ENCODE measurements at places on chromosomes 5 and 9.
A peak's percentile ranks its signal among the peaks of the same experiment; 100 is the strongest.

GRCh38 chr5:129118405-129118804 is 23.9 kb downstream of the ISOC1 start:
- no peak for DNase-seq

DNA sequence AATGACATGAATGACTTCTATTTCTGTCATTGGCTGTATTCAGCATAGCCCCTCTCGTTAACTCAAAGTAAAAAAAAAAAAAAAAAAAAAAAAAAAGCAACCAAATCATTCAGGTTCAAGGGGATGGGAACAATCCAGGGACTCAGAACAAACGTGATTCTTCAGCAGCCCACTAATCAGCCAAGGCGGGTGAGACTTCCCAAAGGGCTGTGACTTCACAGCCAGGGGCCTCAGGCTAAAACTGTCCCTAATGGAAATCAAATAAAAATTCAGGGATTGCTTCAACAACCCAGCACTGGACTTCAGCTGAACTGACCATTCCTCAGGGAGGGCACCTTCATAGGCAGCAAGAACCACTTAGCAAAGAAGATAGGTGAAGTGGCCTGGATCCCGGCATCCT is 86.2 kb upstream of the FAM169A start:
- DNase-seq, result no peak

DNA sequence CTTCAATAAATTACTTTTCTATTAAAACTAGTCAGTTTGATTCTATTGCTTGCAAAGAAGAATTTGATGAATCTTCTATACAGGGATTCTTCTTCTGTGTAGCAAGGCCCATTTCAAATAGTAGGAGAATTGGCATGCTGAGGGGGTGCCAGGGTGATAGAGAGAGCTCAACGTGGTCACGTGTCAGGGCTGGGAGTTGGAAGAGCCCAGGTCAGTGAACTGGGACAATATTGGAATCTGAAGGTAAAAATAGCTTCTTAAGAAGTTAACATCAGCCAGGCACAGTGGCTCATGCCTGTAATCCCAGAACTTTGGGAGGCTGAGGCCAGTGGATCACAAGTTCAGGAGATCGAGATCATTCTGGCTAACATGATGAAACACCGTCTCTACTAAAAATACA is 64.1 kb upstream of the TLE1 start:
- DNase-seq, result no peak

DNA sequence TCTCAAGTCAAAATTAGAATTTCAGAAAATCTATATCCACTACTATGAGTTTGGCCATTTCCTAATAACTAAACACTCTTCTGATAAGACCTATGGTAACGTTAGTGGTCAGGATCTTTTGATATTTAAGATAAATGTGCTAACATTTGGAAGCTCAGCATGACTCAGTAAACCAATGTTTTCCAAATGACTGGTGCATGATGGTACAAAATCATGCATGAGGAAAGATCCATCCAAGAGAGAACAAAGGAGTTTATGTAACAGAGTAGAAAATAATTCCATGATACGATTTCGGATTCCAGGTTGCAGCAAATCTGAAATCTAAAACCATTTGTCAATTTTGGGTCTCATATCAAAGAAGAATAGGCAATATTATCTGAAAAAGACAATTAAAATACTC is 279.2 kb downstream of the NSG2 start:
- no peak for DNase-seq

DNA sequence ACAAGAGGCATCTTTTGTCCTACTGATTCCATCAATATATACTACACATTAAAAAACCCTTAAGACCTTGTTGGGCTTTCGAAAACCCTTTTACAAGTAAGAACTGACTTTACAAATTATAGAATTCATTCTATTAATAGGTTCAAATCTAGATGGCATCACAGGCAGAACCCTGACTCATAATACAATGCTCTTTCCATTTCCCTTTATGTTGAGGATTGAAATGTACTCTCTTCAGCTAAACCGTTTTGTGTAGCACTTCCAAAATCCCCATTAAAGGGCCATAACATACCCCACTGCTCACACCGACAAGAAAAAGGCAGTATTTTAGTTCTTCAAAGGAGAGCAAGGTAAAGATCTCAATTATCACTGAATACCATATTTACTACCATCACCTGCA is 11.2 kb downstream of the CSNK1A1 start:
- no peak for DNase-seq

DNA sequence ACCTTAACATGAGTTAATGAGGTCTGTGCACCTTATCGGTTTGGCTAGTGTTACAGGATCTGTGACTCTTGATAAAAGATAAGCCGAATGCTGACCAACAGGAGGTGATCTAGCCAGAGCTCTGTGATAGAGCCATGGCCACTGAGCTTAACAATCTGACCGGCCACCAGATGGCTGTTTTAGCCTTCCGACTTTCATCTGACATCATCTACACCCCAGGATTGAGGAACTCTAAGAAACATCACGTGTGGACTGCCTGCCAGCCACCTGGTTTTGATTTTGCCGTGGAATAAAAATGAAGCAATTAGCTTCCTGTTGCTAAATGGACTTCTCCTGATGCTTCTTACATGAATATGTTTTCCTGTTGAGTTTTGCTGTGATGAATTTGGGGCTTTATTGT is 281.3 kb downstream of the CEMIP2 start:
- no peak for DNase-seq

DNA sequence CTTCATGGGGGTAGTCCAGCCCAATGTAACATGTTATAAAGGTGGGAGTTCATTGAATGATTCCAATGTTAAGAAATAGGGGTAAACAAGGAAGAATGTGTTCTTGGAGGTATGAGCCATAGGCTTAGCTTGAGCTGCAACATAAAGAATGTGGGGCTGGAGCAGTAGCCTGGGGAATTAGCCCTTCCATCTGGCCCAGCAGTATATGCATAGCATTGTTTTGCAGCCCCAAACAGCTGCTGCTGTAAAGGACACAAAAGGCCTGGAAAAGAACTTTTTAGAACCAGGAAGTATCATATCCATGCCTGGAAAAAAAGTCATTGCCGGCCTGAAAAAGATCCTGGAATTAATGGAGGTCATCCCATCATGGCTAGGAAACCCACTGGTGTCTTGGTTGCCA is 55.8 kb upstream of the SMARCA2 start:
- DNase-seq, result no peak

GRCh38 chr9:112009656-112010055 is 113.0 kb downstream of the UGCG start:
- DNase-seq, result no peak

GRCh38 chr9:130371196-130371966 is 73.4 kb upstream of the ASS1 start:
- no peak for DNase-seq

DNA sequence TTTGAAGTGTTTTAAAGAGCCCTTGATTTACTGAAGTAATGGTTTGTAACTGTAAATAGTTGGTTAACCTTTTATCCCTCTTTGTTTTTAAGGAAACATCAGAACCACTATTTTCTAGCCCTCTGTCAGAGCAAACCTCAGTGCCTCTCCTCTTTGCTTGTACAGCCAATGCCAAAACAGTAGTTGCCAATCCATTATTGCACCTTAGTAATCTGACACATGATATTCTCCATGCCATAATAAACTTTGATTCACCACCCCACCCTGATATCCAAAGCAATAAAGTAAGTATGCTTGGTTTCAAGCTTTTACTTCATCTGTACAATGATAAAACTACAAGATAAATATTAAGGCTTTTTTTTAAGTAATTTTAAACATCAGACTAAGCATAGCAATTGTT is 100.8 kb downstream of the DMXL1 start:
- no peak for DNase-seq

GRCh38 chr9:121294866-121295661 is 27.1 kb downstream of the GSN start:
- DNase-seq, result no peak

GRCh38 chr9:119349351-119349825 is 19.8 kb downstream of the BRINP1 start:
- no peak for DNase-seq

DNA sequence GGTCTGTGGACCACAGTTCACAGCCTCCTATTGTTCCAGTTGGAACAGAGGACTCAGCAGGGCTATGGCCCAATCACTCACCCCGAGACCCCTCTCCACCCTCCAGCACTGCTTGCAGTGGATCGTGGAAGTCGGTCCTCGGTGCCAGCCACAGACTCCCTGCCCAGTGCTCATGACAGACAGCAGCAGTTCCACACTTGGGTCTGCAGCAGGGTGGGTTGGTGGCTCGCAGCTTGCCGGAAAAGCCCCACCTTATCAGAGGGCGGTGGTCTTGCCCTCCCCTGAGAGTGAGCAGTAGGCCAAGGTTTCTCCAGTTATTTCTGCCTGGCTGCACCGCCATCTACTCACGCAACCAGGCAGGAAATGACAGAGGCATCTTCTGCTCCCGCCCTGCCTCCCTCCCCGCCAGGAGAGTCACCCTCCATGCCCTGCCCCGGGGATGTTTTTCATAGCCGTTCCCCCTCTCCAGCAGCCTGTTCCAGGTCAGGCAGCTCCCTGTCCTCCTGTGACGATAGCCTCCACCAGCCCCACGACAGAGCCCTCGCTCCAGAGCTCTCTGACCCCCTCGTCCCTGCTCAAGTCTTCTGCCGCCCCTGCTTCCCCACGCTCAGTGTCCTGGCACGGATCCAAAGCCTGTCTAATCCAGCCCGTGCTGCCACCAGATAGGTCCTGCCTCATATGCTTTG is 34.5 kb downstream of the UNC5A start:
- DNase-seq, result no peak

DNA sequence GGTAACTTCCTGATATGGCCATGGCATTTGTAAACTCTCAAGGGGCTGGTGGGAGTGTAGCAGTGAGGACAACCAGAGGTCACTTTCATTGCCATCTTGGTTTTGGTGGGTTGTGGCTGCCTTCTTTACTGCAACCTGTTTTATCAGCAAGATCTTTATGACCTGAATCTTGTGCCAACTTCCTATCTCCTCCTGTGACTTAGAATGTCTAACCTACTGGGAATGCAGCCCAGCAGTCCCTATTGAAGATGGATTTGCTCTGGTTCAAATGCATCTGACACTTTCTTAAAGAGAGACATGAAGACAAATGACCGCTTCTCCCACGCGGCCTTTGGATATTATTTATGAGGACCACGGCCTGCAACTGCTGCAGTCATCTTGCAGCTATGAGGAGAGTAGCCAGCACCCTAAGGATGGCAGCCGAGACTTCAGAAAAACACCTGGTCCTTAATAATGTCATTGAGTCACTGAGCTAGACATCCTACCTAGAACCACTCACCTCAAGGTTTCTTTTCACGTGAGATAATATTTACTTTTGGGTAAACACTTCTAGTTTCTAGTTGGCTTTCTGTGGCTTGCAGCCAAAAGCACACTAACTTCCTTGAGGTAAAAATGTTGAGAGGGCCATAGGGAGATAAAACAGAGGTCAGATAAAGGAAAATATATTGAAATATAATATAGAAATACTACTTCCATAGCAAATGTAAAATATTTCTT is 28.2 kb downstream of the CETN3 start:
- no peak for DNase-seq

GRCh38 chr5:154520861-154521453 is 42.9 kb upstream of the HAND1 start:
- peak; percentile 14 for DNase-seq

GRCh38 chr5:149749481-149750365 is 19.6 kb downstream of the PPARGC1B start:
- no peak for DNase-seq

- DNase-seq, result peak; percentile 6
These were observed 24.4 kb downstream of the WDR36 start for GRCh38 chr5:111116550-111116949.

- no peak for DNase-seq
These were observed 111.5 kb downstream of the SAXO1 start for GRCh38 chr9:18921366-18922075.

DNA sequence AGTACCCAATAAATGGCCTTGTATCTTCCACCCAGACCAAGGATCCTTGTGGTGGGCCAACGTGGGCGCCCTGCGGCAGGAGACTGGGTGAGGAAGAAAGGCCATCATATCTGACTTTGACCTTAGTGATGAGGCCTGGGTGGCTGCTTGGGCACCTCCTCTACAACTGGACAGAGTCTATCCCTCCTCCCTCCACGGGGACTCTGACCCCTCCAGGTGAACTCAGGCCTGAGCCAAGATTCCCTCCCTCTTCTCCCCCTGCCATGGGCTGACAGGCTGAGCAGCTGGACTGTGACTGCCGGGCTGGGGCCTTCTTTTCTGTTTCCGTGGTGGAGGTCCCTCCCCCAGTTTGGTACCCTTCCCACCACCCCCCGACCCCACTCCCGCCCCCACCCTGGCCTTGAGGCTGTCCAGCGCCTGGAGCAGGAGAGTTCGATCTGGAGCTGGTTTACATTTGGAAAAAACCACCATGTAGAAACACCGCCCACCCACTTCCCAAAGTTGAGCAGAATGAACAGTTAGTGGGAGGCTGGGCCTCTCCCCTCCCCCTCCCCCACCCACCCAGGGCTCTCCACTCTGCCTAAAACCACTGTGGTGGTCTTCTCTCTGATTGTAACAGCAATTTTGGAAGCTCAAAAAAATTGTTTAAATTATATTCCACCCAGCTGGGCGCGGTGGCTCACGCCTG is 1.2 kb upstream of the PHYHD1 start:
- no peak for DNase-seq

GRCh38 chr5:135599421-135600151 is 20.8 kb upstream of the CXCL14 start:
- DNase-seq, result no peak

DNA sequence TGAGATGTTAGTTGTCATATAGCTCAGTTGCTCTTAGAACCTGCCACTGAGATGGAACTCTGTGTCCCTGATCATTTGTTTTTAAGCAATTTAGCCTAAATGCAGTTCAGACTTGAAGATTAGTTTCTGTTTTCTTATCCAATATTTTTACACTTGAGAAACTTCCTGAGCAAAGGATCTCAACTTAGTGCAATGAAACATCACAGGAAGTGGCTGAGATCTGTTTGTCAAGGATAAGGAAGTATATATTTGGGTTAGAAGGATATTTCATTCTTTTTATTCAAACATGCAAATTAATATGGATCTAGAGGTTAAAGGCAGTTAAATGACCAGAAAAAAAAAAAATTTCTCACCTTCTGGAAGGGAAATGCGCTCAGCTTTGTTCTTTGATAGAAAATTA is 19.7 kb upstream of the F2R start:
- DNase-seq, result peak; percentile 55

GRCh38 chr9:87340391-87340790 is 157.3 kb upstream of the DAPK1 start:
- no peak for DNase-seq

DNA sequence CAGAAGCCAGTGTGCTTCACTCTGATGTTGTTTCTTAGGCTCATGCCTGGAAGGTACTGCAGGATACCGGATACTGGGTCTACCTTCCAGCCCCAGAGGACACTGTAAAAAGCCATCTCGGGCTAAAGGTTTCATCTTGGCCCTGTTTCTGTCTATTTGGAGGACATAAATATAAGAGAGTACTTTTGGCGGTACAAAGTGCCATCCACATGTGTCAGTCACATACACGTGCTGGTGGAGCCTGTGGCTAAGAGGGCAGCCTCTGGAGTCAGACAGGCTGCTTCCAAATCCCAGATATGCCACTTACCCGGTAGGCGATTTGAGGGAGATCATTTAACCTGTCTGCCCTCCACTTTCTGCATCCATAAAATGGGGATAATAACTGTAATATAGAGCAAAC is 160.4 kb downstream of the NR3C1 start:
- DNase-seq, result no peak
